GM20000 (cell line): ENCODE measurements at places on chromosomes 4 and X.

DNA sequence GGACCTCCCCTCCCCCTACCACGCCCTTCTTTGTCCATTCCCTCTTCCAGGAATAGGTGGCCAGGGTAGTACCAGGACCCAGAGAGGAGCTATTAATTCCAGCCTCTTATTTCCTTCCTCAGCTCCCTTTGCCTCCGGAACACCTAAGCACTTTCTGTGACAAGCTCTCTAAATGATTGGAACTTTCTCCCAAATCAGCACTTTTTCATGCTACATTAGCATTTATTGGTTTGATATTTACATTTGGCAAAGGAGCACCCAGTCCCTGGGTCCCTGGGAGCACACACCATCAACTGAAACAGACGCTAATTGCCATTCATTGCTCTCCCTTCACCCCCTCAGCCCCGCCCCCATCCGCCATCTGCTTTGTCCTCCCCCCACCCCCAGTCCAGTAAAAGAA, 182.0 kb upstream of the BCOR start:
- DNase-seq: no peak

DNA sequence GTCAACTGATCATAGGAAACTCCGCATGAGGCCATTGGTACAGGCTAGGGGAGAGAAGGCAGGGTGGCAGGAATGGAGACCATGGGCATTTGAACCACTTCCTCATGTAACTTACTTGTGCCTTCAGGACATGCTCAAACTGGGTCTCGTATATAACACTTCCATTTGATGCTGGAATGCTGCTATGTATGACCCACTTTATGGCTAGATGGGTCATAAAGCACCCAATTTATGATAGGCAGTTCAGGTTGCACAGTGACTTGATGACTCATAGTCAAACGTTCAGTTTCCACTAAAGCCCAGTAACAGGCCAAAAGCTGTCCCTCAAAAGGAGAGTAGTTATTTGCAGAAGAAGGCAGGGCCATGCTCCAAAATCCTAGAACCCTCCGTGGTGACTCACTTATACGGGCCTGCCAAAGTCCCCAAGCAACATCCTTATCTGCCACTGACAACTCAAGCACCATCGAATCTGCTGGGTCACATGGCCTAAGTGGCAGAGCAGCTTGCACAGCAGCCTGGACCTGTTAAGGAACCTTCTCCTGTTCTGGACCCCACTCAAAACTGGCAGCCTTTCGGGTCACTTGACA, 236.4 kb downstream of the ZC4H2 start:
- no peak for DNase-seq

GRCh38 chr4:3677748-3678070, 88.5 kb upstream of the ADRA2C start:
- no peak for DNase-seq

GRCh38 chrX:100931925-100932285, 3.2 kb upstream of the XKRX start:
- DNase-seq: no peak

- DNase-seq: no peak
These were observed 37.4 kb upstream of the NLGN4X start for GRCh38 chrX:6266041-6266440.

DNA sequence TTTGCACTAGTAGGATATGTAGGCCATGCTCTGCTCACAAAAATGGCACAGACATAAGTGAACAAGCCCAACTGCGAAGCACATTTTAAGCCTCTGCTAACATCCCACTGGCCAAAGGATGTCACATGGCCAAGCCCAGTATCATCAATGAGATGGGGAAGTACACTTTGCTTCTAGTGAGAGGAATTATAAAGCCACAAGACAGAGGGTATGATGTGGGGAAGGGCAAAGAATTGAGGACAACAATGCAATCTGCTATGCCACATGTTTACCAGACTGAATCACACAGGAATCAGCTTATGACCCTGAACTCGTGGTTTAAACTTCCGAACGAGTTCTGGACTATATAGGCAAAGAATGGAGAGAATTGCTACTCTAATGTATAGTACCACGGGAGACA, 39.1 kb downstream of the SUPT20HL1 start:
- DNase-seq: no peak

DNA sequence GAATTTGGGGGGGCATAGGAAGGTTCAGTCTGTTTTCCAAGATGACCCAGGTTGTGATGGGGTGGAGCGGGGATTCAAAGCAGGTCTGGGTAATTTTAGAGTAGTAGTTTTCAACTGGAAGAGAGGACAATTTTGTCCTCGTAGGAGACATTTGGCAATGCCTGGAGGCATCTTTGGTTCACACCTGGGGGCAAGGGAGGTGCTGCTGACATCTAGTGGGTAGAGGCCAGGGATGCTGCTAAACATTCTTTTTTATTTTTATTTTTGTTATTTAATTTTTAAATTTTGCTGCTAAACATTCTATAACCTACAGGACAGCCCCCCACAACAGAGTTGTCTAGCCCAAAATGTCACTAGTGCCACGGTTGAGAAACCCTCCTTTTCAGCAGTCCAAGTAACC, 1.9 kb downstream of the RAB9A start:
- no peak for DNase-seq

- DNase-seq: no peak
These were observed 6.2 kb upstream of the PLCXD1 start for GRCh38 chrX:274904-275475.

GRCh38 chrX:16633754-16634153, 16.2 kb upstream of the S100G start:
- DNase-seq: no peak

GRCh38 chr4:73258436-73258685, 237 bp downstream of the ANKRD17 start:
- DNase-seq: no peak

DNA sequence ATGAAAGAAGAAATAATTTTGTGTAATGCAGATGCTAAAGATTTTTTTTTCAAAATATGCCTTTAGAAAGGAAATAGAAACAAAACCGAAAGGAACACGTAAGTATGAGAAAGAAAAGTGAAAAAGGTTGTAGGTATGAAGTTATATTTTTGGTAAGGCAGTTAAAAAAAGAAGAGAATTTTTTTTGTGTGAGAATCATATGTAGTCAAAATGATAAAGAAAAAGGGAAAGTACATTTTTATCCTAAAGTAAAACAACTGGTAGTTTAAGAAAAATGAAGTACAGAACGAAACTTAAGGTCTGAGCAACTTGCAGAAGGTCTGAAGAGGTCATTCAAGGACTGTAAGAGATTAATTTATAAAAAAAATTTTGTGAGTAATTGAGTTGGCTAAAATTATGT, 164.0 kb upstream of the TRAM1L1 start:
- DNase-seq: peak; percentile 45

GRCh38 chrX:84729408-84729807, 227.2 kb upstream of the HDX start:
- DNase-seq: no peak

GRCh38 chr4:81445196-81445595, 26.5 kb downstream of the RASGEF1B start:
- DNase-seq: no peak

DNA sequence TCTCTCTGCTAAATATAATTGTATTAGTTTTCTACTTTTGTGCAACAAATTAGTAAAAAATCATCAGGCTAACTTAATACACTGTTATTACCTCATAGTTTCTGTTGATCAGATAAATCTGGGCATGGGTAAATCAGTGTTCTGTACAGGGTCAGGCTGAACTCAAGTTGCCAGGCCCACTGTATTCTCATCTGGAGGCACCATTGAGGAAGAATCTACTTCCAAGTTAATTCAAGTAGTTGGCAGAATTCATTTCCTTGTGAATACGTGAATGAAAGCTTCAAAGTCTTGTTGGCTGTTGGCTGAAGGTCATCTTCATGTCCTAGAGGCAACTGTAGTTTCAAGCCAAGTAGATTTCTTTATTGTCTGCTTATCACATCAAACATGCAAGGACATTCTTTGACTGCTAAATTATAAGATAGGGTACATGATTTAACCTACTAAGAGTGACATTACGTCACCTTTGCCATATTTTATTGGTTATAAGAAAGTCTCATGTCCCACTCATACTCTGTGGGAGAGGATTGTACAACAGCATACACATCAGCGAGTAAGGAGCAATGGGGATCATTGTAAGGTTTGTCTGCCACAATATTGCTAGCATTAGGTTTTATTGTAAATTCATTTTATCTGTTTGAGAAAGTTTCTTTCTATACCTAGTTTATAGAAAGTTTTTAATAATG, 1219.0 kb downstream of the ARAP2 start:
- DNase-seq: no peak

- no peak for DNase-seq
These were observed 12.4 kb downstream of the CTSO start for GRCh38 chr4:155941085-155941790.

DNA sequence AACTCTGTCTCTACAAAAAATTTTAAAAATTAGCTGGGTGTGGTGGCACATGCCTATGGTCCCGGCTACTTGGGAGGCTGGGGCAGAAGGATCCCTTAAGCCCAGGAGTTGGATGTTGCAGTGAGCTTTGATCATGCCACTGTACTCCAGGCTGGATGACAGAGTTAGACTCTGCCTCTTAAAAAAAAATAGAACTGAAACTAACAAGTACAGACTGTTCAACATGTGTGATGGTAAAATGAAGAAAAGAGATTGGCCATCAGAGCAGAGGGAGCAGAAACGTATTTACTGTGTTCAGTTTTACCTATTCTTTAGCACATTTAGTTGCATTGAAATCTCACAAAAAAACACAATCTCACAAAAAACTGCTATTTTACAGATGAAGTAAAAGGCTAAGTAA, 77.9 kb upstream of the NAP1L5 start:
- DNase-seq: no peak

GRCh38 chrX:132638313-132638712, 149.5 kb upstream of the MBNL3 start:
- no peak for DNase-seq

GRCh38 chr4:154367659-154368058, 123.9 kb downstream of the DCHS2 start:
- DNase-seq: no peak

- DNase-seq: no peak
These were observed 452.4 kb downstream of the BCOR start for GRCh38 chrX:39645178-39645895.

DNA sequence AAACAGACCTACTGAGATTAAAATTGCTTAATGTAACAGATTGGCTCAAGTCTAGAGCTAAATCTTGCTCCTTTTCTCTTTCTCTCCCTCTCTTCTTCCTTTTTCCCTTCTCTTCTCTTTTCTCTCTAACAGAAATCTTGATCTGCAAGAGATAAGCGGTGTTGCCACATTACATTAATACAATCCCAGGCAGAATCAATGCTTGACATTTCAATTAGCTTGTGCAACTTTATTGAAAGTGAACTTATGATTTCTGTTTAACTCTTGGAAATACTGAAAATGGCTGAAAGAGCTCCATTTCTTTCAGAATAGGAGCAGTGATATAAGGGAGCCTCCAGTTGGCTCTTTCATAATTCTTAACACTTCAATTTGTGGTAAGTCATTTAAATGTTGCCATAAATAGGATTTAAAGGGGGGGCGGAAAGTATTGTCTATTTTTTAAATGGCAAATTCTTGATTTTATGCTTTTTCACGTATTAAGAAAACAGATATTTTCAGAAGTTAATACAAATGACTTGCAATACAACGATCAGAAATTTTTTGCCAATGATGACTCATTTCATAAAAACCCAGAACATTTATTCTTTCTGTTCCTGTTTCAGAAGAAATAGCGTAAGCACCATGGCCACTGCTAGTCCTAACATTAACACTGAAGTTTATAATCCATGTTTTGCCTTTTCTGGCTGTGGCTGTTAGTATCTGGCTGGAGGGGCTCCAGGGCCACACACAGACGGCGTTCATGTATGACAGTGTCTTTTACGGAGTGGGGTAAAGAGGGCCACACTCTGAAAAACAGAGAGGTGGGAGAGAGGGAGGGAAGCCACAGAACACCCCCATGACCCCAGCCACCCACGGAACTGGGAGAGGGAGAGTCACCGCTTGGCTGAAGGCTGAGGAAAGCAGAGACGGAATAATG, 115.7 kb upstream of the FAT1 start:
- DNase-seq: no peak

GRCh38 chrX:130055899-130056298, 54.4 kb downstream of the ELF4 start:
- DNase-seq: no peak

- peak; percentile 46 for DNase-seq
These were observed 136.2 kb upstream of the MED14 start for GRCh38 chrX:40871385-40872082.

- no peak for DNase-seq
These were observed 159.4 kb downstream of the ANTXR2 start for GRCh38 chr4:79913581-79913980.

- DNase-seq: no peak
These were observed 74.3 kb downstream of the TMEM156 start for GRCh38 chr4:38957893-38958292.

GRCh38 chrX:132592880-132593279, 104.0 kb upstream of the MBNL3 start:
- DNase-seq: peak; percentile 8

GRCh38 chrX:100695991-100696390, 35.9 kb downstream of the SYTL4 start:
- no peak for DNase-seq

DNA sequence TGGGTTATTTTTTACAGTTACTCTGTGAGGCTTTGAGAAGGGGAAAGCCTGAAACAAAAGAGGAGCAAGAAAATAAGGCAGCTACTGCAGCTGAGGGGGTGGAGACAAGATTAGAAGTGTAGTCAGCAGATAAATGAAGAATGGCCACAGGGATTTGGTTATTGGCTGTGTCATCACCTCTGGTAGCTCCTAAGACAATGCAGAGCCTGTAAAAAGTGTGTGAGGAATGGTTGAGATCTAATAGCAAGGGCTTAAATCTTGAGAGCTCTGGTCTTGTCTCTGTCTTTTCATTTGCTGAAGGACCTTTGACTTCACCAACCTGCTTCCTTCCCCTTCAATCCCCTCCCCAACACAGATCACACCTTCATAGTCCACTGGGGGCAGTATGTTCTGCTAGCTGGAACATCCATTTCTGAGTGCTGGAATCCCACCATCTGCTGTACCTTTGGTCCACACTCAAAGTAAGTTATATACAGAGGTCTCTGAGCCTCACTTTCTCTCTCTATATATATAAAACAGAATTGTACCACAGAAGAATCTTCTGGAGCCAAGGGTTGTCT, 213.7 kb upstream of the ZIC3 start:
- DNase-seq: no peak

GRCh38 chr4:138190452-138190858, 51.7 kb downstream of the SLC7A11 start:
- peak; percentile 61 for DNase-seq

DNA sequence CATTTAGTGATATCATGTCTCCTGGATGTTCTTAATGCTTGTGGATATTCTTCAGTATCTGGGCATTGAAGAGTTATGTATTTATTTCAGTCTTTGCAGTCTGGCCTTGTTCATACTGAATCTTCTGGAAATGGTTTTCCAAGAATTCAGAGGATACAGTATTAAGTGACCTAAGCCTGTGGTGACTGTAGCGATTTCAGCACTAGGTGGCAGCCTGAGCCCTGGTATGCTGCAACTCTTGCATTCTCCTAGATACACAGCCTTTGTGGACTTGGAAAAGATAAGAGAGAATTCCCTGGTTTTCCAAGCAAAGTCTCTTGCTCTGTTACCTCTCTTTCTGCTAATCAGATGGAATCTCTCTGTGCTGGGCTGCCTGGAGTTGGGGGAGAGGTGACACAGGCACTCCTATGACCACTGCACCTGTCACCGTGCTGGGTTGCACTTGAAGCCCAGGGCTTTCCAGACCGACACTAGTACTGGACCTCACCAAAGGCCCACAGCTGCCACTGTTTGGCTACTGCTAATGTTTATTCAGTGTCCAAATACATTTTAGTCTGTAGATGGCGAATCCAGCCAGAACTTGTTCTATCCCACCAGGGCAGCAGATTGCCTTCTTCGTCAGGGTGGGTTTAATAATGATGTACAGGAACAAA, 19.3 kb upstream of the SPIN2A start:
- no peak for DNase-seq
